ENCODE measurements at places on chromosomes 11 and 22. TPM values are rescaled to one million over a fixed set of nuclear protein-coding genes. Genes with fewer than 3 reads are reported as not detected.

Gene DBX1
- not detected for total RNA-seq

Gene SORL1
- 8.0 TPM for total RNA-seq

Gene NXPE2
- total RNA-seq, result 0.22 TPM

Gene CD3G
- 0.24 TPM for total RNA-seq

Gene LGR4
- 22.6 TPM for total RNA-seq

Gene OR51B2
- total RNA-seq, result not detected

Gene SC5D
- total RNA-seq, result 20.6 TPM

Gene MAJIN
- total RNA-seq, result not detected

Gene C22orf31
- total RNA-seq, result not detected

Gene CASP5
- not detected for total RNA-seq

Gene PKNOX2
- 7.1 TPM for total RNA-seq

Gene VSTM5
- total RNA-seq, result 0.22 TPM

All from cardiac septum (tissue), 1 donor.